ENCODE measurements at places on chromosomes 2 and 18. TPM values are rescaled to one million over a fixed set of nuclear protein-coding genes. Genes with fewer than 3 reads are reported as not detected.

Gene NT5C1B
- not detected for total RNA-seq

Gene RNF152
- total RNA-seq: 180 TPM

Gene CNDP2
- total RNA-seq: 68.5 TPM

Gene SALL3
- total RNA-seq: not detected

Gene PID1
- total RNA-seq: 0.20 TPM

Gene TRABD2A
- total RNA-seq: 0.99 TPM

Gene TMEM17
- total RNA-seq: 1.1 TPM

Gene EMILIN1
- total RNA-seq: 42.3 TPM

Gene ATG4B
- 26.2 TPM for total RNA-seq

Gene GPR45
- total RNA-seq: not detected

Gene IL36B
- not detected for total RNA-seq

Gene PJVK
- total RNA-seq: 0.20 TPM

Gene FSHR
- not detected for total RNA-seq

Gene GRHL1
- 0.40 TPM for total RNA-seq

Gene UGT1A5
- total RNA-seq: not detected

Gene MAB21L4
- not detected for total RNA-seq

Gene NAGK
- total RNA-seq: 54.3 TPM

Gene HOXD11
- not detected for total RNA-seq

Gene PROM2
- 0.22 TPM for total RNA-seq

Measured in lung microvascular endothelial cell (primary cell).